Kasumi-1 (cell line): ENCODE measurements at places on chromosomes 2 and 18.

- DNase-seq = peak; percentile 66
These were observed 805 bp upstream of the TNFRSF11A start for GRCh38 chr18:62324181-62324828.

DNA sequence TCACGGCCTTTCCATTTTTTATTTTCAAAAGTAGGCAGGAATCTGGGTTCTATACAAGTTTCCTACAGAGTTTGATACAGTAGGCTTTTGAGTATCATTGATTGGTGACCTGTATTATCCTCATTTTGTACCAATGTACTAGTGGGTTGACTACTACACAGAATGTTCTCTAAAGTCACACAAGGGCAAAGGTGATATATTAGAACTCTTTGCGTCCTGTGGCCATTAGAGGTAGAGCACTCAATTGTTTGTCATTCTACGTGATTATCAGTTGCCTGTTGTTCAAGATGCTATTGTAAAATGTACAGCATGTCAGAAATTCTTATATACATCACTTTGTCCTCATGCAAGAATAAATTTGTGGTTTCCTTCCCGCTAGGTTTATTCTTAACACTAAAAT is 24.8 kb downstream of the WDR75 start:
- DNase-seq = peak; percentile 14

DNA sequence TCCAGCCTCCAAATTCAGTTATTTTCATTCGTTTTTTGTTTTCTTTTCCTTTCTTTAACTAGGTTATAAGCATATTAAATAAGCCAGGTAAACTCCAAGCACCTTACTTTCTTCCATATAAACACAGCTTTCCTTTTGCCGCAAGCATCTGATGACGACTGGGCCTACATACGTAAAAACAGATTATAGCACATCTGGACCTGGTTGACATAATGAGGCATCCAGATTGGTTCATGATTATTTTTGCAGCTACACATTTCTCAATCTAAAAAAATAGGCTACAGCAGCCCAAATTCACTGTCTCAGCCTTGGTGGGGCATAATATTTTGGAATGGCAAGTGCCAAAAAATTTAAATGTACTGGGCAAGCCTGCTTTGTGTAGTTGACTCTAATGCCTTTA is 7.7 kb downstream of the CYP1B1 start:
- no peak for DNase-seq

GRCh38 chr2:37784071-37784758 is 112.8 kb upstream of the CDC42EP3 start:
- DNase-seq = no peak

- no peak for DNase-seq
These were observed 116.9 kb upstream of the CREB1 start for GRCh38 chr2:207412787-207413310.

GRCh38 chr2:29763371-29763770 is 158.0 kb downstream of the ALK start:
- no peak for DNase-seq

GRCh38 chr2:120743657-120744056 is 8.0 kb downstream of the GLI2 start:
- no peak for DNase-seq

DNA sequence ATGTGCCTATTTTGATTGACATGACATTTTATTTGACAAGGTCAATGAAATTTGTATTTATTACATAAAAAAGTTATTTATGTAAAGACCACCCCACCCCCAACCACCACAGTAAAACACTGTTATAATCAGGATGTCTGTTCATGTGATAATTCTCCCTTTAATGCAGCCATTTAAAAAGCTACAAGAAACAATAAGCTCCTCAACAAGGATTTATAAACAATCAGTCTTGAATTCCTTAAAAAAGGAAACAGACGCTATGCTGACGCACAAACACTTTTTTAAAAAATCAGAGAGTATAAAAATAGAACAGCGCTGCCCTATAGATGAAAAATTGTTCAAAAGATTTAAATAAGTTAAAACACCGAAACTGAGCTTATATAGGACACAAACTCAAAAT is 102.2 kb downstream of the SOS1 start:
- DNase-seq = no peak

DNA sequence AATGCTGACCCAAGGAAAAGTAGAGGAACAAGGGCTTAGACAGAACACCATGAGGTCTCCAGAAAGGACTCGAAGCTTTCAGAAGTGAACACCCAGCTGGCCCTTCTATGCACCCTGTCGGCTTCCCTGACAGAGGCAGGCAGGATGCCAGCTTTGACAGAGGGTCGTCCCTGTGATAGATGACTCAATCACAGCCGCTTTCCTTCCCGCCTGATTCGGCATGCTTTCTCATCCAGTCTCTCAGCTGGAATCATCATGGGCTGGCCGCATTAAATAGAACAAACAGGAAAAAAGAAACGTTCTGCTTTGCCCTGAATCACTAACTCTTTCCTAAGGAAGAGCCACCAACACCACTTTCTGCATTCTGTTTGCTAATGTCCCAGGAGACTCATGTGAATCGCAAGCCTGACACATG is 140.3 kb upstream of the RAB12 start:
- no peak for DNase-seq

GRCh38 chr18:74861154-74861553 is 263.5 kb downstream of the ZNF407 start:
- no peak for DNase-seq

GRCh38 chr18:26819046-26819445 is 46.5 kb downstream of the AQP4 start:
- DNase-seq = no peak

GRCh38 chr2:225272173-225272572 is 127.3 kb upstream of the NYAP2 start:
- no peak for DNase-seq

DNA sequence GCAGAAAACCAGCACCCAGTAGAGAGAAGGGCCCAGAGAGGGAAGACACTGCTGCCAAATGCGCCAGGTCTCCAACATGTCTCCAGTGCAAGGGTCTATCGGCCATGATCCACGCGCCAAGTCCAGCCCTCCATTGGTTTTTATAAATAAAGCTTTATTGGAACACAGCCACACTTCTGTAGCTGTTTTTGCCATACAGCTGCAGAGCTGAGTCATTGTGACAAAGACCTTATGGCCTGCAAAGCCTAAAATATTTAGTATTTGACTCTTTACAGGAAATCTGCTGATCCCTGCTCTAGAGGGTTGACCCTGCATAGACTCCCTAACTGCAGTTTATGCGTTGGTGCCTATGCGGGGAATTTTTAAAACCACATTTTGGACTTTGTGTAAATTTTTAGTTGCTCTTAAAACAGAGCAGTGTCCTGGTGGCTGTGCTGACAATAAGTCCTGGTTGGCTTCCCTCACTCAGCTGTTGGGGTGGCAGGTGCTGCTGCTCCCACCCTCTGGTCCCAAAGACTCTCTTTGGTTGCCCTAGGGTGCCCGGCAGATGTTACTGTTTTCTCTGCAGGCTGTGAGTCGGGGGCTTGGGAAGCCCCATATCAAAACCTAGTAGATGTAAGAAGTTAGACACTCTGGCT is 154.9 kb downstream of the CTIF start:
- no peak for DNase-seq

DNA sequence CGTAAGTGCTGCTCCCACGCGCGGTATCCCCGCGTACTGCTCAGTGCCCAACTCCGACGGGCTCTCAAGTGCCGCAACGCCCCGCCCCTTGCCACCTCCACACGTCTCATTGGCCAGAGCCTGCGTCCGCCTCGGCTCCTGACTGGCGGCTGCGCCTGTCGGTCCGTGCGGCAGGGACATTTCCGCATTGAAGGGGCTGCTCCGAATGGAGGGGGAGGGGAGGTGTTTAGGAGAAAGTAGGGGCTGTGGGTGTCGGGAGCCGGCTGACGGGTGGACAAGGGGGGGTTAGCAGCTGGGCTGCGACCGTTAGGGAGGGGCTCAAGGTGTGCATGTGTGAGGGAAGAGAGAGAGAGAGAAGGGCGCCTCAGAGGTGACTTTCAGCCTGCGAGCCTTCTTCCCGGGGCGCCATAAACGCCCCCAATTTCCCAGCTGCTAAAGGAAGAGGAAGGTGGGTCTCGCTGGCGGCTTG is 877 bp upstream of the UGP2 start:
- peak; percentile 94 for DNase-seq

DNA sequence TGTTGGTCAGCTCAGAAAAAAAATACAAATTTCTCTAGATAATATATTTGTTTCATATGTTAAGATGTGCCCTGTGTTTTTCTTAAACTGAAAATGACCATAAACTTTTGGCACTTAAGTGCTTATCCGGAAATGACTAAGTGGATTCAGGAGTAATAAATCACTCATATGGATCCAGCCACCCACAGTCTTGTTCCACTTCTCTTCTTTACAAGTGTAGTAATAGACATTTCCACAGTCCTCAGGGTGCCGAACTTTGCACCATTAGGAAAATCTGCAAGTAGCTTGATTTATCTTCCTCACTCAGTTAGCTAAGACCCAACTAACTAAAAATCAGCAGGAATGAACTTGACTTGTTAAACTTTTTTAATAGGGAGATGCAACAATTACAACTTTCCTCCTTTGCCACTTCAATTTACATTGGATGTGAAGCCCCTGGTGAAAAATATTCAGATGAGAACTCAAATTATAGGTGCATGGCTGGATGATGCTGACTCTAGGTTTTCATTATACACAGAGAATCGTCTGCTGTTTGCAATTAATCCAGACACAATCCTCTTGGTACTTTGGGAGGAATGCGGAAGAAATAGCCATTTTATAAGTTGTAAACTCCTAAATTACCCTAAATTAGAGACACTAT is 322.5 kb downstream of the ARHGAP15 start:
- no peak for DNase-seq

GRCh38 chr2:41216978-41217377 is 765.1 kb upstream of the SLC8A1 start:
- DNase-seq = no peak

- no peak for DNase-seq
These were observed 95.0 kb downstream of the EPC2 start for GRCh38 chr2:148739454-148740105.

GRCh38 chr2:76252704-76253103 is 542.0 kb upstream of the GCFC2 start:
- DNase-seq = no peak

- DNase-seq = no peak
These were observed 12.6 kb downstream of the NR4A2 start for GRCh38 chr2:156319811-156320485.

GRCh38 chr2:109208071-109208950 is 79.3 kb downstream of the SH3RF3 start:
- DNase-seq = no peak
